Stimulated activated CD8-positive, alpha-beta memory T cell treated with anti-CD3 and anti-CD28 coated beads, Interleukin-2, amount 100 ng/mL, for 1 hour (primary cell): ENCODE measurements at places on chromosomes 16 and 17.

DNA sequence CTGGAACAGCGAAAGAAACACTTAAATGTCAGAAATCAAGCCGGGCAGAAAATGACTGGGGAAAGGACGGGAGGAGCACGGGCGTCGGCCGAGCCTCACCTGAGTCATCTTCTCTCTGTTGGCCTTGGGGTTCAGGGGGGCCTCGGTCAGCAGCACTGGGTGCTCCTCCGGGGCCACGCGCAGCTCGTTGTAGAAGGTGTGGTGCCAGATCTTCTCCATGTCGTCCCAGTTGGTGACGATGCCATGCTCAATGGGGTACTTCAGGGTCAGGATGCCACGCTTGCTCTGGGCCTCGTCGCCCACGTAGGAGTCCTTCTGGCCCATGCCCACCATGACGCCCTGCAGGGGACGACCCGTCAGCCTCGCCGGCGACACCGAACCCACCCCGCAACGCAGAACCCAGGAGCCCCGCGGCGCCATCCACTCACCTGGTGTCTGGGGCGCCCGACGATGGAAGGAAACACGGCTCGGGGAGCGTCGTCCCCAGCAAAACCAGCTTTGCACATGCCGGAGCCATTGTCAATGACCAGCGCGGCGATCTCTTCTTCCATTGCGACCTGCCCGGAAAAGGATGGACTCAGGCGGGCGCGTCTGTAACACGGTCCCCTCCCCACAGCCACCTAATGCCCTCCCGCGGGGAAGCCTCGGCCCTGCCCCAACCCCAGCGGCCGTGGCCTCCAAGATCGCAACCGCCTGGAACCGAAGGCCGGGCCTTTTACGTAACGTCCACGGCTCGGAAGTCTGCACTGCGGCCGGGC lies 616 bp downstream of the ACTG1 start:
- no peak for DNase-seq

DNA sequence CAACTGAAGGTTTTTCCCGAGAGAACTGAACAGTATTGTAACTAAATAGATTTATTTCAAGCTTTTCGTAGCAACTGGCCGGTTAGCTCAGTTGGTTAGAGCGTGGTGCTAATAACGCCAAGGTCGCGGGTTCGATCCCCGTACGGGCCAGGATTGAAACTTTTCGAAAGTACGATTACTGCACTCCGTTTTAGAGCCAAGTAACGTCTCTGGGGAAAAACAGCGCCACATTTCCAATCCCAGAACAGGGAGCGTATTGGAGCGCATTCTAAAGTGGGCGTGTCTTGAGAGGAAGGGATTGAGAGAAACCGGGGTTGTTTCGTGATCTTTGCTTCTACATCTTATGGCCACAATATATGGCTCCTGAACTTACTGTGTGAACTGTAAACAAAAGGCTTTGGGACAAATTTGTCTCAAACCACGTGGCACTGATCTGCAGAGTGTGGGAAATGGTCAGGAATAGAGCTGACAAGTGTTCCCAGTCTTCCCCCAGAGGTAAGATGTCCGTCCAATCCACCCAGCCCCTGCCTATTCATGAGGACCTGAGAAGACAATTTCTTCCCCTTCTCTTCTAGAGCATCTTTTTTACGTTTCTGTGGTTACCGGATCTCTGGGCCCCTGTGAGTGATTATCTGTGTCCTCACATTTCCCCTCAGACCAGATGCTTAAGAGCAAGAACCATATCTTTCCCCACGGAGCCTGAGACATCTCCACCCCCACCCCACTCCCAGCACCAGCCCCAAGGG lies 2.3 kb downstream of the BORCS6 start:
- DNase-seq, result peak; percentile 77

GRCh38 chr16:10280262-10281170 lies 98.3 kb upstream of the GRIN2A start:
- no peak for DNase-seq

DNA sequence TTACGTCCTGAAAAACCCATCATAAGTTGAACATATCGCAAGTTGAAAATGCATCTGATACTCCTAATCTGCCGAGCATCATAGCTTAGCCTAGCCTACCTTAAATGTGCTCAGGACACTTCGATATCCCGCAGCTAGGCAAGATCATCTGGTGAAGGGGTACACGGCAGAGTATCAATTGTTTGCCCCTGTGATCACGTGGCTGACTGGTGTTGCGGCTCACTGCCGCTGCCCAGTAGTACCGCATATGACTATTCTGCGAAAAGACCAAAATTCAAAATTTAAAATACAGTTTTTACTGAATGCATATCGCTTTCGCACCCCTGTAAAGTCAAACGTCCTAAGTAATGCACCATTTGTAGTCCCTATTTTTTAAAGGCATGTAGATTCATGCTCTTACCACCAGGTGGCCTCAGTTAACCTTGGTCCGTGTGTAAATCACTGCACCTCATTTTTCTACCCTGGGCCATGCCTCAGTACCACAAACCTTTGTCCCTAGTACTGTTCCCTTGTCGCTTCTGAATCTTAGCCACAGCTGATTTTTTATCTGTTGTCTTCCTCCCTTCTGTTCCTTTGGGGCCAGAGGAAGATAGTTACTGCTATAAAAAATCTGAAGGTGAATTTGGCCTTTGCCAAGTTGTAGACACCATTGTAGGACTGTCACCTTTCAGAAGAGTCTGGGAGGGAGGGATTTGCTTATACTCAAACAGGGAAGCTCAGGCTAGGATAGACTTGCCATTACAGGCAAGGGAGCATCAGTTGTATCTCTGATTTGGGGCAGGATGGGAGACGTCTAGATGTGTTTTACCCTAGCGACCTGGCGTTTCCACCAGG lies 34.4 kb downstream of the WWP2 start:
- no peak for DNase-seq

DNA sequence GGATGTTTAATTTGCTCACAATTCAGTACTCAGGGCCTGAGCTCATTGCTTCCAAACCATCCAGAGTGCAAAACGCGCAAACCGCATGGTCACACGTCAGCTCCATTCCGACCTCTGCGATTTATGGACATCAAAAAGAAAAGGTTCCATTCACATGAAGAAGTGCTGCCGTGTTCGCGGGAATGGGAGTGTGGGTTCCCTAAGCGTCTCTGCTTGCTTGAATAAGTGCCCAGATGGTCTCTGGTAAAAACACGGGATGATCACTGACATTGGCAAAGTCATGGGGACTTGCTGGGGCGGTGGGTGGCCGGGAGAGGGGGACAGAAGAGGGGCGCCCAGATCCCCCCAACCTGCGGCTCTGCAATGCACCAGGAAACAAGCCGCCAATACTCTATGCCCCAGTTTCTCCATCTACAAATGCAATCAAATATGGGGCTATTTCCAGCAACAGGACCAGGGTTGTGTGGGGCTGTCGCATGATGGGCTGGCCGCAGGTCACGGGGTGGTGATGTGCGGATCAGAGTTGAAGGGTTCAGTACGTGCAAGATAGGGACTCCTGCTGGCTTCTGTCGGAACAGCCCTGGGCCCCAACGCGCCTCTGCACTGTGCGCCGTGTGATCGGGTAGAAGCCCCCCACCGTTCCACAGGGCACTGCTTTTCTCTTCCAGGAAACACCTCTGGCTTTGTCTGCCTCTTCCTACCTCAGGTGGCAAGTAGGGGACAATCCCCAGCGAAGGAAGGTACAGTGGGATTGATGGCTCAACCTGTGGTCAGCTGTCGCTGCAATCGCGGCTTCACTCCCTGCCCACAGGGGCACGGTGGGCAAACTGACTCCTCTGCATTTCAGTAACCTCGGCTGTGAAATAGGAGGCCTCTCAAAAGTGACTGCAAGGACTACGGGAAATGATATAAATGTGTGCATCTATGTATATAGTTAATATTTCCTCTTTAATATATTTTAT lies 11.2 kb downstream of the FOXF1 start:
- no peak for DNase-seq

DNA sequence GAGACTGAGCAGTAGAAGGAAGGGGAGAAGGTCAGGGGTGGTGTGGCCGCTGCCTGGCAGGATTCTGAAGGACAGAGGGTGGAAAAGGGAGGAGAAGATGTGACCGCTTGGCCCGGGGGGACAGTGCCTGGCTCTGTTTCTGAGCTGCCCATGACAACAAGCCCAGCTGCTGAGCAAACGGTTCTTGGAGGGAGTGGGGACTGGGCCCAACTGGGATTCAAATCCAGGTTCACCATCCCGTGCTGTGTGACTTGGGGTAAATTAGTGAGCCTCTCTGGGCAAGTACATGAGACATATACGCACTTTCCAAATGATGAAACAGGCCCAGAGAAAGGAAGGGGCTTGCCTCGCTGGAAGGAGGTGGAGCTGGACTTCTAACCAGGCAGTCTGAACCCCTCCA lies 23.3 kb downstream of the SEC14L5 start:
- DNase-seq, result no peak

GRCh38 chr17:72984145-72984925 lies 108.2 kb downstream of the SLC39A11 start:
- no peak for DNase-seq

DNA sequence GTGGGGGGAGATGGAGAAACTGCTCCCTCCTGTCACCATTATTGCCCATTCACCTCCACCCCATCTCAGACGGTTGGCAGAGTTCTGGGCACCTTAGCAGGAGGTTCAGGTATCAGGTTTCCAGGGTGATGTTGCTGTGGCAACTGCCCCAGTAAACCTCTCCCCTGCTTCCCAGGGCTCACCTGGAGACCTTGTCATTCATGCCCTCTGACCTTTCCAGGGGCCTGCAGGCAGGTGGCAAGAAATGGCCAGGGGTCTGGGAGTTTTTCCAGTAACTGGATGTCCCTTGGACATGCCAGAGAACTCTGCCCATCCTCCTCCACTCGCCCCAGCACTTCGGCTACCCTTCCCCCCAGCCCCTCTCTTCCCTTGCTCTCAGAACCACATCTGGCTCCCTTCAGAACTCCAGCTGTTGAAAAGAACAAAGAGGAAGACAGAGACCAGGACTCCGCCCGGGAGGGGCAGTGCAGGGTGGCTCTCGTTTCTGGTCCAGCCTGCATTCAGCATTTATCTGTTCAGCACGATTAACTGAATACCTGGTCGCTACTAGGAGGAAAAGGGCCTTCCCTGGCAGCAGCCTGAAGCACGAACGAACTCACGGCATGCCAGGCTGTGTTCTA lies 8.5 kb downstream of the MLLT6 start:
- DNase-seq, result no peak

DNA sequence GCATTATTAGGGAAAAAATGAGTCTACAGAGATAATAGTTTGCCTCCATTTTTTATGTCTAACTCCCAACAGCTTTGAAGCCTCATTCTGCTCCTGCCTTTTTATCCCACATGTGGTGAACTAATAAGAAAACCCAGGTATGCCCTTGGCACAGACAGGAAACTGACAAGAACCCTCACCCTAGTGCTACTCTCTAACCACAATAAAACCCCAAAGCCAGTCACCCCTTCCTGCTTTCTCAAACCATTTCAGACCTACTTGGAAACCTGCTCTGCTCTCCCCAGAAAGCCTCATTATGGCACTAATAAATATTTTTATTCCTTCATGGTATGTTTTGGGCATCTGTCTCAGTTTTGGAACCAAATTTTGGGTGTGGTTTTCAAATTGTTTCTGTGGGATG lies 3.9 kb upstream of the MARVELD3 start:
- no peak for DNase-seq

DNA sequence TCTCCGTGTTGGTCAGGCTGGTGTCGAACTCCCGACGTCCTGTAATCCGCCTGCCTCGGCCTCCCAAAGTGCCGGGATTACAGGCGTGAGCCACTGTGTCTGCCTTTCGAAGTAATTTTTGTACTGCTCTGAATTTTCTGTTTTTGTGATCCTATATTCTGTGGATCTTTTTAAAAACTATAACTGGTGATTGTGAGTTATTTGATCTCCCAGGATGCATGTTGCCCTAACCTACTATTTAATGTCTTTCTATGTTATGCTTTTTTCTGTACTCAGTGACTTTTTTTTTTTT lies 2.5 kb downstream of the RSPRY1 start:
- DNase-seq, result no peak

DNA sequence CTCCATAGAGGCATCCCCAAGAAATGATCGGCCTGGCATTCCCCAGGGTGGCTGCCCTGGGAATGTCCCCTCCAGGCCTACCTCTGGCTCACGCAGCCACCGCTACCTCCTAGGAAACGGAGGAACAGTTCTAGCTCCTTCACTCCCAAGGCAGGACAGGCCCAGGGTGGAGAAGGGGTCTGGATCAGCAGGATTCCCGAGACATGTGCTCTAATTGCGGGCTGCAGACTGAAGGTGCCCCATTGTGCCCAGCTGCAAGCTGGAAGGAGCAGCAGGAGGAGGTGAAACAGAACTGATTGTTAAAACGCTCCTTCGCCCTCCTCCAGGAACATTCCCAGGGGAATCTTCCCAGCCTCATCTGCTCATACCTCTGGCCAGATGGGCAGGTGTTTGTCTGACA lies 40.8 kb downstream of the SCNN1G start:
- DNase-seq, result no peak

GRCh38 chr16:85733155-85733838 lies 17.6 kb downstream of the C16orf74 start:
- DNase-seq, result no peak

DNA sequence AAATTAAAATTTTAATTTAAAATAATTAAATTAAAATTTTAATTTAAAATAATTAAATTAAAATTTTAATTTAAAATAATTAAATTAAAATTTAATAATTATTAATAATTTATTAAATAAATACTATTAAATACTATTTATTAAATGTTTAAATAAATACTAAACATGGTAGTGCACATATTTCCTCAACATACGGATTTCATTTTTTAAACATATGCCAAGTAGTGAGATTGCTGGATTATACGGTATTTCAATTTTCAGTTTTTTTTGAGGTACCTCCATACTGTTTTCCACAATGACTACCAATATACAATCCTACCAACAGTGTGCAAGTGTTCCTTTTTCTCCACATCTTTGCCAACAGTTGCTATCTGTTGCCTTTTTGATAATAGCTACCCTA lies 852.9 kb upstream of the CDH8 start:
- no peak for DNase-seq
